ENCODE measurements at places on chromosomes 6 and 20.

DNA sequence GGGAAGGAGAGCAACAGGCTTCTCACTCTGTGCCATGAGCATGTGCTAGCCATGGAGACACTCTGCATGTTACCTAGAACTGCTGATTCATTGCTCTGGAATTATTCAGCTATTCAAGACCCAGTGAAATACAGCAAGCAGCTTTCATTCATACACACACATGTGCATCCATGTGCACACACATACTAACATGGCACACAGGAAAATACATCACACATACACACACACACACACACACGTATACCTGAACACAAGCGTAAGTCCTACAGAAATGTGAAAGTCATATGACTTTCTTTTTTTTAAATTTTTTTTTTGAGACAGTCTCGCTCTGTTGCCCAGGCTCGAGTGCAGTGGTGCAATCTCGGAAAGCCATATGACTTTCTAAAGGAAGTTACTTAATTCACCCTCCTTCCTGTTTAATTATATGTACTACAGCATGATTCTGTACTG, 108.2 kb upstream of the NFATC2 start:
- no peak for DNase-seq

- no peak for DNase-seq
Measured at GRCh38 chr20:57902473-57902872, 192.7 kb upstream of the PMEPA1 start.

GRCh38 chr20:30811885-30812671, 445.4 kb upstream of the DEFB115 start:
- no peak for DNase-seq

DNA sequence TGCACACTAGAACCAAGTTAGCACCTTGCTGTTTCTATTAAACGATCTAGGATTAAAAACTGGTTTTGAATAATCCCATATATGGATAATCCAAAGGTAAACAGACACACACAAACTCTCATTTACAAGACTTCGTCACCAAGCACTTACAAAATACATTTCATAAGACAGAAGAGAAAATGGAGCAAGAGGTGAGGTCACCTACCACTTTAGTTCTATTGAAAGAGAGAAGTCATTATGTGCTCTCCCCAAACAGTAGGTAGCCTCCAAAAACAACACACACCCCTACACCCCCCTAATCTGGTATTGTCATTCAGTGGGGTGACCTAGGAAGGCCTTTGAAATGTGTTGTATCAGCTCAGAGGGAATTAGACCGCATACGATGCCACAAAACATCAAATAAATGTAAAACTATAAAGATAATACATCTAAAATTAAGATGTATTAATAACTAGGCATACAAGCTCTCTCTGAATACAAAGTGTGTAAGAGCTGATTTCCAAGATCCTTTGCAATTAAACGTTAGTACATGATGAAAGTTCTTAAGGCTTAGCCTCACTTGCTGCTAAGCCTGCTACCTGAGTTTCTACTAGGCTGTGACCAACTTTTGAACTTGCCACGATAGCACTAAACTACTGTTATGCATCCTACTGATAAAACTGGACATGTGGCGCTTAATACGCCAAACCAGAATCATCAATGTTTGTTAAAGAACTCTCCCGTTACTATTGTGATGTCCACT, 1.6 kb downstream of the SRPK1 start:
- no peak for DNase-seq

- DNase-seq = no peak
Measured at GRCh38 chr6:110357664-110358552, at the start of gene METTL24. METTL24 (minus strand) TSS chr6:110358349; CDS start chr6:110358272, 77 bp downstream.

GRCh38 chr6:168103050-168103830, 24.2 kb upstream of the FRMD1 start:
- DNase-seq = no peak

DNA sequence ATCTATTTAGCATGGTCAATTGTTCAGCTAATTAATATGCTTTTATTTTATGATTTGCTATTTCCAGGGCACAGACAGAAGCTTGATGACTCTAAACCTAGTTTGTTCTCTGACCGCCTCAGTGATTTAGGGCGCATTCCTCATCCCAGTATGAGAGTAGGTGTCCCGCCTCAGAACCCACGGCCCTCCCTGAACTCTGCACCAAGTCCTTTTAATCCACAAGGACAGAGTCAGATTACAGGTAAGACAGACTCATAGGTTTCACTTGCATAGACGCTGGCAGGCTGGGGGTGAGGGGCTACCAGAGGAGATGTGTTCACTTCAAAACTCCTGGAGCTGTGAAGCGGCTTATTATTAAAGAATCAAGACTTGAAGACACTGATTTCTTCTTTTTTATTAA, 114.1 kb upstream of the SUPT3H start:
- DNase-seq = no peak

- DNase-seq = no peak
Measured at GRCh38 chr20:59217794-59218280, 54.2 kb downstream of the ZNF831 start.

DNA sequence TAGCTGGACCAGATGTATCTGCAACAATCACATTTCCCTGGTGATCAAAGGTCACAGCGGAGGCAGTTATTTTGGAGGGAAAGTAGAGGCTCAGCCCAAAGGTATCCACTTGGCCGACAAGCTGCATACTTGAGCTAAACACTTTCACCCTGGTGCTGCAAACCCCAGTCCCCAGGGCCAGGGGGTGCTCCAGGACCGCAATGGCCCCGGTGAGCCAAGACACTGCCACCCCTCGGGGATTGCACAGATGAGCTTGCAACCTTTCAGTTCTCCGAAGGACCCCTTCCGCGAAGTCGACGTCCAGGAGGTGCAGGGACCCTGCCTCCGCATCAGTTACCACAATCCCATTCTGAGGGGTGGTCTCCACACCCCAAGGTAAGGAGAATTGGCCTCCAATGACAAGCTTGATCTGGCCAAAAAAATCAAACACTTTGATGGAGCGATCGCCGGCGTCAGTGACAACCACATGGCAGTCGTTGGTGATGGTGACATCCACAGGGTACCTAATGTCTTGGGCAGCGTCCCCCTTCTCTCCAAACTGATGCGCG, 823 bp downstream of the NHLRC1 start:
- DNase-seq = no peak

GRCh38 chr6:112470950-112471349, 123.8 kb downstream of the RFPL4B start:
- no peak for DNase-seq

Measured in D721Med (cell line).